Pons (tissue), 1 donor: ENCODE measurements at places on chromosomes 7 and 10.
A peak's percentile ranks its signal among the peaks of the same experiment; 100 is the strongest.

- DNase-seq: no peak
Observed at GRCh38 chr10:65993451-65993850, 932.4 kb upstream of the LRRTM3 start.

DNA sequence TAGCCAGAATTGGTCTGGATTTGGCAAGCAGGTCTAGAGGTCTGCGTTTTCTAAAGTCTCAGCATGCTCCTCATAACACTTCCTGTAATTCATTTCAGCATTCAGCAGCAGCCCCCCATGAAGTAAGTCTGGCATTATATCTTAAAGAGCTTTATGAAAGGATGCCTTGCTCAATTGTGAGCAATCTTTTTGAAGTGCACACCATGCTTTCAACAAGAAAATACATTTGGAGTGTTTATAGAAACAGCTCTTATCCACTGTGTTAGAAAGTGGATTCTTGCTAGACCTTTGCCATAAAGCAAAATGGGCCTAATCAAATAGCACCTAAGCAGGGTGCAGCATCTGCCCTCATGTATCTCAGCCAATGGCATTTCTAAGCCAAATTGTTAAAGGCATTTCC is 378.0 kb upstream of the AKR1E2 start:
- DNase-seq: no peak

DNA sequence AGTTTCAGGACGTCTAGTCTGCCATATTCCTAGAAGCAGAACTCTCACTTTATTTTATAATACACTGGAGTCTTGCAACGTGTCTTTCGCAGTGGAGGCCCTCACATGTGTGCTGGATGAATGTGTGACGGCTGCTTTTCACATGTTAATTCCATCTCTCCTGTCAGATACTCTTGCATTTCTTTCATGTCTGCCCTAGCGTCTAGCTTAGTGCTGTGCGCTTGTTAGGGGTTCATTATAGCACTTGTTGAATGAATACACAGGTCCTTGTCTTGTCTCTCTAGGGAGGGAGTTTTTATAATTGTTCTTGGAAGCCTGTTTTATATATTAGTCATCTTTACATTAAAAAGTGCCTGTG is 94.4 kb downstream of the MAP3K8 start:
- DNase-seq: no peak

DNA sequence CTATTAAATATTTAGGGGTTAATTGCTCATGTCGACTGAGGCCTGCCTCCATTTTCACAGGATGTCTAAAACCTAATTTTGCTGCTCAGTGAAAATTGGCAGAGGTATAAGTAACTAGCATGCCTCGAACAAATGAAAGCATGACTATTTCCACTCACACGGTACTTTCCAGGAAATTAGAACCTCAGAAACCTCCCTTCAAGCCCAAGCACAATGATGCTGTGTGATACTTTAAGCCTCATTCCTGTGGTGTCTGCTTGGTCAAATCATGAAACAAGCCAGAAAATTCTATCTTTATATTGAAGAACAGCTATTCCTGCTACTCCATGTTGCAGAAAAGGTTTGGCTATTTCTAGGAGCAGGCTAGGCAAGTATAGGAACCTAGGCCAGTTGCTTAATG is 203.0 kb downstream of the SORCS3 start:
- DNase-seq: no peak

- peak; percentile 63 for DNase-seq
Observed at GRCh38 chr7:11341285-11341944, 367.7 kb downstream of the PHF14 start.

DNA sequence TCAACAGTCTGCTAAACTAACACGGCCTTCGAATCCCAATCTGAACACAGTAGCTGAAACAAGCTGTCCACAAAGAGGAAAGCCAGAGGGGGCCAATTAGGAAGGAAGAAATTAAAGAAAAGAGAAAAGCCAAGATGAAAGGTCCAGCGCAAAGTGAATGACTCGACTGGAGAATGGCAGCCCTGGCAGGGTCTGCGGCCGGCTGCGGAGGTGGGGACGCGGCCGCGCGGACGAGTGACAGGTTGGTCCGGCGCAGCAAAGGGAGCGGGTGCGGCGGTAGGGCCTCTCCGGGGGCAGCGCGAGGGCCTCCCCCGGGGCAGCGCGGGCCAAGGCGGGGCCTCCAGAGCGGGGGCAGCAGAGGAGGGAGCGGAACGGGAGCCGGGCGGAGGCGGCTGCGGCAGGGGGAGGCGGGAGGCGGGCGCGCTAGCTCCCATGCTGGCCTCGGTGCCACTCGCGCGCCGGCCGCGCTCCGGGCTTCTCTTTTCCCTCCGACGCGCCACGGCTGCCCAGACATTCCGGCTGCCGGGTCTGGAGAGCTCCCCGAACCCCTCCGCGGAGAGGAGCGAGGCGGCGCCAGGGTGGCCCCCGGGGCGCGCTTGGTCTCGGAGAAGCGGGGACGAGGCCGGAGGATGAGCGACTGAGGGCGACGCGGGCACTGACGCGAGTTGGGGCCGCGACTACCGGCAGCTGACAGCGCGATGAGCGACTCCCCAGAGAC is at the start of gene VWC2:
TSS of gene VWC2 (plus strand) at position 421 of the 718 bp plus-strand sequence. CDS start 1,798 bp downstream, outside the sequence.
- no peak for DNase-seq
